Activated CD4-positive, alpha-beta T cell treated with anti-CD3 and anti-CD28 coated beads for 4 hours (primary cell): ENCODE measurements at places on chromosomes 2 and 18.

- DNase-seq: no peak
These were observed 95.8 kb upstream of the FOSL2 start for GRCh38 chr2:28296904-28297303.

DNA sequence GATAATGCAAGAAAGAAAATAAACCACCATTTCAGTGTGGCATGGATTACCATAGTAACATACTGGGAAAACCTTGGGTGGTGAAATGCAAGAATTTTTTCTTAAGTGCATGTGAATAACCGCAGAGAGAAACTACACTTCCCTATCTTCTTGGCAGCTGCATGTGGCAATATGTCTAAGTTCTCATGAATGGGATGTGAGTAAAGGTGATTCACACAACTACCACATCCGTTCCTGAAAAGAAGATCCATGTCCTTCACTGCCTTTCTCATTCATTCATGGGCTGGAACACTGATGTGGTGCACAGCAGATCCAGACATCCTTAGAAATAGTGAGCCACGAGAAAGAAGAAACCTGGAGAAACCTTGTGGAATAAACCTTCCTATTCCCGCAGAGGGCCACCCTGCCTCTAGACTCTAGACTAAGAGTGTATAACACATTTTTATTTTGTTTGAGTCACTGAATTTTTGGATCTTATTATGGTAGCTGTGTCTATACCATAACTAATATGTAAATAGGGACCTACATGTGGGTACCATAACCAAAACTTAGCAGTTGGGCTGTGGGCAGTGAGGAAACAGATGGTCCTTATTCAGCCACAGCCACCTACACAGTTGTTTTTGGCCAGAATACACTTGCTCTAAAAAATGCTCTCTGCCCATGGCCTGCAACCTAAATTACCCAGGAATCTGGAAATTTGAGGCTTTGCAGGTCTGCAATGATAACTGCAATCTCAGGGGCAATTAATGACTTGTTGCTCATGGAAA is 573.3 kb downstream of the LRP1B start:
- no peak for DNase-seq

- no peak for DNase-seq
These were observed 8.2 kb downstream of the ADAM17 start for GRCh38 chr2:9547262-9547991.

DNA sequence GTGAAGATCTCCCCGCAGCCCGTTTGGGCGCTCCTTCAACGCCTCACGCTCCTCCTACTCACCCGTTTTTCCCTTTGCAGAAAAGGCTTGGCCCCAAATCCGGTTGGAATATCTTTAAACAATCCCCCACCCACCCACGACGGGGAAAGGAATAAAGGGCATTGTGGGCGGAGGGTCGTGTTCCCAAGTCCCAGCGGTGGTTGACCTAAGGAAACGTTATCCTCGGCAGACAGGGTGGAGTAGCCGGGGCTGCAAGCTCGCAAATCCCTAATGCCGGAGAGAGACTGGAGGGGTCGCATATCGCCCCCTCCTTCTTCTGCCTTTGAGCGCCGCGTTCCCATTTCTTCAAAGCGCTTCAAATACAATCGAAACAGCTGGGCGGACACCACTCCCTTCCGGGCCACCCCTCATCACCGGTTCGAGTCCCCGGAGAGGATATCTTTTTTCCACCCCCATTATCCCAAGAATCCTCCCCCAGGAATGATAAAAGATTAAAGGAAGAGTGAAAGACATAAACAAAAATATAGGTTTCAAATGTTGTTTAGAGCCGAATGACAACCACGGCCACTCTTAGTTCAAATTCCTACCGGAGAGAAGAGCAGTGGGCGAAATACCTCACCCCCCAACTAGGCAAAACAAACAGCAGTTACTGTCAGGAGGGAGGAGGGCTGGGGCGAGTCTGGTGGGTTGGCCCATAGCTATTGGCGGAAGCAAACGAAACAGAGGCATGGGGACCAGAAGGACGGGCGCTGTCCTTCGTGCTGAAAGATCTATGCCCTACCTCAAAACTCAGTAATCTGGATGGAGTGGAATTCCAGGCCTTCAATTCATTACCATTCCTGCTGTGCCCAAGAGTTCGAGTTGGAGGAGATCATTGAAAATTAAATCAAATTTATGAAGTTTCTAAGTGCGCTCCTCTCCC is 2.8 kb upstream of the GAD1 start:
- DNase-seq: no peak

GRCh38 chr18:75364512-75365253 is 62.8 kb downstream of the SMIM21 start:
- no peak for DNase-seq

DNA sequence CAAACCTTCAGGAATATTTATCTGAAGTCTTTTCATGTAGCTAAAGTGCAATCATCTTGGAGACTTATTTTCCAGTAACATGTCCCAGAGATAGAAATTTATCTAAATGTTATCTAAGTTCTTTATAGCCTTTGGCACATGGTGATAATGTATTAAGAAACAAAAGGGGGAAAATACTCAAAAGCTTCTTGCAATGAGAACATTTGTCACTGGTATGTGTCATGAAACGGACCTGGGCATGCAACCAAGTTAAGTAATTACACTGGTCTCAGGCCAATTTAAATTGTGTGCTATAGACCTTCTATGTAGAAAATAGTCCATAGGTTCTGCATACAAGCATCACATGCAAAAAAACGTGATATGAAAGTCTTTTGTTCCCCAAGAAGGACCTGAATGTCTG is 136.2 kb downstream of the SLC8A1 start:
- no peak for DNase-seq

- DNase-seq: no peak
These were observed 11.4 kb upstream of the RFX8 start for GRCh38 chr2:101486258-101486701.

DNA sequence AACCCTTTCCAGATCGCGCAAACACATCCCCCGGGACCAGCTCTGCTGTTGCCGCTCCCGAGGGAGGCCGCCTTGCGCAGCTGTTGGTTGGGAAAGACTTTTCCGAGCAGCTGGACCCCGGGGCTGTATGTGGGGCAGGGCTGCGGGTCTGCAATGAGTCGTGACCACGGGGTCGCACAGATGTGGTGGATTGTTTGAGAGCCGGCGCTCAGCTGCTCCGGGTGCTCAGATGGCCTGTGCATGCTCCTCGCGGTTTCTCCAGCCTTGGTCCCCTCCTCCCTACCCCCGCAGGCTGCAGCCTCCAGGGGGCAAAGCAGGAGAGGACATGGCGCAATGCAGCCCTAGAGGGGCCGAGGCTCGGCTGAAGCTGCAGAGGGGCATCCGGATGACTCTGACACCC is 105.2 kb upstream of the OTOS start:
- no peak for DNase-seq
